Stimulated activated CD4-positive, alpha-beta T cell treated with anti-CD3 and anti-CD28 coated beads, Interleukin-15, amount 100 ng/mL, for 48 hours (primary cell): ENCODE measurements at places on chromosomes 6 and 20.

GRCh38 chr20:5785146-5785545, 34.9 kb downstream of the SHLD1 start:
- DNase-seq, result no peak

DNA sequence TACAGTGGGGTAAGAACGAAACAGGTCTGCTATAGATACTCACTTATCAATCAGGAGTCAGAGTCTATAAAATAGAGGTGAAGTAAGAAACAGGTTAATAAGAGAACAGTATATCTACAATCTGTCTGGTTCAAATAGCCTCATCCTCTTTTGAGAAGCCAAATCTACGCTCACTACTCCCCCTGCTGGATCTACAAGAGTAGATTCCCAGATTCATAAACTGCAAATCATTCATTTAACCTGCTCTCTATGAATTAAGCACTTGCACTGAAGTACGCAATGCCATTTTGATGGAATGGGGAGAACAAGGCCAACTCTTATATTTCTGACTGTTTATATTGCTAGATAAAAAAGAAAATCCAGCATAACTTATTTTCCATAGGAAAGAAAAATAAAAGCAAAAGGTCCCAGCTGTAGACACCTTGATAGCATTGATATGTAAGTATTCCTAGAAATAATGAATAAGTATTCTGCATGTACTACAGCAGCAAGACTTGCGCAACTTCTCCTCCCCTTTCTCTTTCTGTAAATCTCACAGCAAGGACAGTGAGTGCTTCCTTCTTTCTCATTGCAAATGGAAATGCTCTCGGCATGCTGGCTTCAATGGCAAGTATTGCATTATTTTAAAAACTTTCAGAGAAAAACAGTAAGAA, 92.3 kb downstream of the RFX6 start:
- DNase-seq, result peak; percentile 1

- no peak for DNase-seq
These were observed 121.0 kb downstream of the UST start for GRCh38 chr6:148867862-148868261.

- no peak for DNase-seq
These were observed 198.3 kb downstream of the PLCB1 start for GRCh38 chr20:8330319-8330784.

GRCh38 chr20:57680934-57681914, 28.6 kb downstream of the PMEPA1 start:
- DNase-seq, result no peak

GRCh38 chr6:137092018-137092417, 47.3 kb upstream of the IL20RA start:
- no peak for DNase-seq

- no peak for DNase-seq
These were observed 93.6 kb downstream of the FOXC1 start for GRCh38 chr6:1703091-1703855.

DNA sequence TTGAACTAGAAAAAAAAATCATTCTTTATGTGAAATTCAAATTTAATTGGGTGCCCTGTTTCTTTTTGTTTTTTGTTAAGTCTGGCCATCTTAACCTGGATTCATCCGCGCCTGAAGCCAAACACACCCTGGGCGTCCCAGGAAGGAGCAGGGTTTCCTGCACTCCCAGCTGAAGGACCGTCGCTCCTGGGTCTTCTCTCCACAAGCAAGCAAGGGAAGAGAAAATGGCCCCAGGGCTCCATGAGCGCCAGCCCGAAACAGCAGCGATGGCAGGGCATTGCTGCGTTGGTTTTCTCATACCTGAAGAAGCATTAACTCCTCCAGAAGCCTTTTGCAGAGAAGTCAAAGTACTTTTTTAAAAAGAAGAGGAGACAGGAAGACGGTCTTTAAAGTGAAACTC, 105.4 kb upstream of the AFDN start:
- no peak for DNase-seq

- DNase-seq, result no peak
These were observed 6.0 kb downstream of the ANKRD60 start for GRCh38 chr20:58222446-58222845.

- no peak for DNase-seq
These were observed 793 bp upstream of the PDSS2 start for GRCh38 chr6:107460083-107460631.

- no peak for DNase-seq
These were observed 24.5 kb upstream of the ULBP3 start for GRCh38 chr6:150093397-150093796.

GRCh38 chr6:170188571-170189001, 102.3 kb downstream of the DLL1 start:
- no peak for DNase-seq

- no peak for DNase-seq
These were observed 25.8 kb upstream of the CCN6 start for GRCh38 chr6:112027942-112028674.

- no peak for DNase-seq
These were observed 52.7 kb downstream of the BANF2 start for GRCh38 chr20:17752459-17752858.

DNA sequence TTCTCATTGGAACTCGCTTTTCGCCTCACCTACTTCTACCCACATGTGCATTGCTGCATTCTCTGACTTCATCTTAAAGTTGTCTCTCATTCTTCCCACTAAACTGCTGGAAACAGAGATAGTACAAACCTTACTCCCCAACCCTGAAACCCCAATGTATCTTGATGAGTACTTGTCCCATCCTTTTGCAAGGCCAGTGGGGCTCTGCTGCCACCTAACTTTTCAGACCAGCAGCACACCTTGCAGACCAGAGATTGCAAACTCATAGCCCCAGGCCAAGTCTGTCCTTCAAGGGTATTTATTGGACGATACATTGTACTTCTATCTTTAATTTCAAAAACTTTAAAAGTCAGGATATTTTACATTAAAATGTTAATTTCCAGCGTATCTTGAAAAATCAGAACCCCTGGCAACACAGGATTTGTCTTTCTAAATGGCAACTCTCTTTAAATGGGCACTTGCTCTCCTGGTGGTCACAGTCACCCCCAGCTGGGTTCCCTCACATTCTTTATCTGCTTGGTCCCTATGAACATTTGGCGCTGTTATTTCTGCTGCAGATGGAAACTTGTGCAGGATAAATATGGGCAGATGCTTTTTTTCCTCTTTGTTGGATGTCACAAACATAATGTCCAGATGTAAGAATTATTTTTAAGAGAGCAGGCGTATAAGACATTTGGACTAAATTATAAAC, 83.9 kb downstream of the SOD2 start:
- no peak for DNase-seq

- no peak for DNase-seq
These were observed 940.5 kb upstream of the MANEA start for GRCh38 chr6:94636780-94637385.

GRCh38 chr20:38454556-38455473, 17.8 kb upstream of the RALGAPB start:
- DNase-seq, result no peak

DNA sequence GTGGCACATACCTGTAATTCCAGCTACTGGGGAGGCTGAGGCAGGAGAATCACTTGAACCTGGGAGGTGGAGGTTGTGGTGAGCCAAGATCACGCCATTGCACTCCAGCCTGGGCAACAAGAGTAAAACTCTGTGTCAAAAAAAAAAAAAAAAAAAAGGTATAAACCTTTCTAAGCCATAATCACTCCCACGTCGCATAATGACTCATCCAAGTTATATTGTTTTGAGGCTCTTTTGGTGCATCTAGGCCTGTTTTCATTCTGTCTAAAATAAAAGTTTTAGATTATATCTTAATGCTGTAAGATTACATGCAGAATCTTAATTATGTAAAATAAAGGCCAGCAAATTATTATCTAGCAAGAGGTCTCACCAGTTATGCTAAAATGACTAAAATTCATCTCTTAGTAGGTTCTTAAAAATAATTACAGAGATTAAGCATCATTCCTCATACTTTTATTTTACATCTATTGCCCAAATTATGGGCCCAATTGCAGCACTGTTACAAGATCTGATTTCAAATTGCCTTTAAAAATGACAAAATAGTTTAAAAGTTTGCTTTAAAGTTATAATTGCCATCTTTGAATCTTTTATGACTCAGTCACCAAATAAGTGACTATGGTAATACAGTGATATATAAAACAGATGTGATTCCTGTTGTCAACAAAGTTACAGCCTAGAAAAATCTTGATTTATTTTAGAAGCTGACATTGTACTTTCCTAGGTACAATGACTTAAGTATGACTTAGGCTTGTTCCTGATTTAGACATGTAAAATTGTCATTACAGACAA, 10.4 kb upstream of the SUMO4 start:
- no peak for DNase-seq

- no peak for DNase-seq
These were observed 20.4 kb downstream of the FGD2 start for GRCh38 chr6:37025621-37026466.

GRCh38 chr6:2099870-2100269, 145.5 kb downstream of the GMDS start:
- no peak for DNase-seq

GRCh38 chr6:160420253-160420968, 72.2 kb downstream of the SLC22A3 start:
- DNase-seq, result no peak

- peak; percentile 19 for DNase-seq
These were observed 23.9 kb downstream of the MAP7 start for GRCh38 chr6:136526196-136526930.

DNA sequence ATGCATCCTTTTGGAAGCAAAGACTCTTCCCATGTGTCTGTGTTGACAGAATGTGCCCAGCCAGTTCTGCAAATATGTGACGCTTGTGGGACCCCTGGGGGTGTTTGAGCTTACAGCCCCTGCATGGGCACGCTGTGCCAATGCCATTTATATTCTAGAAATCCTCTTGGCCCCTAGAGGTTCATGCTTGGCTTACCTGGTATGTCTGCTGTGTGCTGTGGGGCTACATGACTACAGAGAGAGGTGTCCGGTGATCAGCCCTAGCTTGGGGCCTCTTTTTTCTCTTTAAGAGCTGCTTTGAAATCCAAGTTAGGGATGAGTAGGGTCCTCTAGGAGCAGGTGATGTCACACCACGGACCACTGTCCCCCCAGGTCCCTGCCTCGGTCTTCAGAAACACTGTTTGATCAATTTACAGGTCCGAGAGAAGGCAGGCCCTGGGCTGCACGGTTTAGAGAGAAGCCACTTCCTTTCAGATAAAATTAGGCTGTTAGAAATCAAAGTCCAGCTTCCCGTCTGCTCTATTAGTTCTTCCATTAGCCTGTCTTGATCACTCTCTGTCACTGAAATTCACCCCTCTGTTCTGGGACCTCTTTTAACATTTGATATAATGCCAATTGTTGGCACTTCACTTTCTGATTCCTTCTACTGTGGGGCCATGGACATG, 26.5 kb downstream of the BCAS4 start:
- no peak for DNase-seq

DNA sequence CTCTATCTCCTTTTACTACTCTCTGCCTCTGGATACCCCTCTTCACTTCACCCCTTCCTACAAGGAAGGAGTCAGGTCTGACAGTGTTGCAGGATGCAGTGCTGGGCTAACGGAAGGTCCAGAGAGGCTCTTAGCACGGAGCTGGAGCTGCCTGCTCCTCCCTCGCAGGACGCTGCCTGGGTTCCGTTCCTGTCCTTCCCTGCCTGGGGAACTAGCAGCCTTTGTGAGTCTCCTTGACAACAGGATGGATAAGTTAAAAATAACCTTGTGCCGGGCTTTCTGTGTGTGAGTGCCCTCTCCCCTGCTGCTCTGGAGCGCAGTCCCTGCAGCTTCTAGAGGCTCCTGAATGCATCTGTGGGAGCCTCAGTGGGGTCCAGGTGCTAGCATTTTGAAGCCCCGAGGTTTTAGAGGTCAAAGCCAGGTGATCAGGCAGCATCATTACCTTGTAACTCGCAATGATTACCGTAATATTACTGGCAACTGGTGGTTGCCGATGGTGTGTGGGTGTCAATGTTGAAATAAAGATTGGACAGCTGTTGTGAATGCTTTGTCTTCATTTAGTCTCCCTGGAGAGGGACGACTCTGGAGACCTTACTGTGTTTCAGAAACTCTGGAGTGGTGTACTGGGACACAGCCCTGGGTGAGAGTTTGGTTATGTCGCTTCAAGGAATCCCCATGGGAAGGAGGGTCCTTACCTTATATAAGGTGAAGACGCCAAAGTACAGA, 44.4 kb downstream of the CDS2 start:
- DNase-seq, result no peak

DNA sequence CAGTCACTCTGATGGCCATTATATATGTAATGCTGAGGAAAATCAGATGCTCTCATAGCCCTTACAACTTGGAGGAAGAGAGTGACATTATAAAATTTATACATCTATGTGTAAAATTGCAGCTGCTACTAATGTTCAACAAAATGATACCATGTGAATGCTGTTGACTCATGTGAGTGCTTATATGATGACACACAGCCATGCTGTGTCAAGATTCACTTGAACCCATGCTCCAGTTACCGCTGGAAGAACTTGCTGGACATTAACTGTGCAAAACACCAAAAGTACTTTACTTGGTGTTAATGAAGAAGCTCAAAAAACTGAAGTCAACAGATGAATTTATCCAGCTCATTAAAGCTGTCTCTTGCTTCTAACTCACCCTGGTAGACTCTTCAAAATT, 318.9 kb upstream of the PLCB4 start:
- DNase-seq, result no peak

GRCh38 chr6:169800668-169801395, 49.4 kb downstream of the ERMARD start:
- DNase-seq, result no peak

DNA sequence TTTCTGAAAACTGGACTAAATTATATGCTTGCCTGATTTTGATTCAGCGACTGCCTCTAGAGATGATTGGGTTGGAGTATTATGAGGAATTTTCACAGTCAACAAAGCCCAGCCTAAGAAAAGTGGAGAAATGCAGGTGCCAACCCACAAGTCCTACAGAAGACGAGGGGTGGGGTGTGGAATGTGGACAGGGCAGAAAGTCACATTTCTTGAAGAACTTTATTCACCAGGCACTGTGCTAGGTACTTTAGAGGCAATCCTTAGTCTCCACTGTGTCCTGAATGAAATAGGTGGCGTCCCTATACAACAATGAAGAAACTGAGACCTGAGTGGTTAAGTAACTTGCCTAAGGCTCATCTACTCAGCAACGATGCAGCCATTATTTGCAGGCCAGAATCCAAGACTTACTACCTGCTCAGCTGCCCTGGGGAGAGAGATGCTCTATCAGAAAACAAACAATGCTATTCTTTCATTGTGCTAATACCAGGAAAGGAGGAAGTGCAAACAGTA, 106.3 kb downstream of the RNF144B start:
- no peak for DNase-seq
